Upper lobe of right lung (tissue), 1 donor: ENCODE measurements at places on chromosomes 6 and 20.
A peak's percentile ranks its signal among the peaks of the same experiment; 100 is the strongest.

DNA sequence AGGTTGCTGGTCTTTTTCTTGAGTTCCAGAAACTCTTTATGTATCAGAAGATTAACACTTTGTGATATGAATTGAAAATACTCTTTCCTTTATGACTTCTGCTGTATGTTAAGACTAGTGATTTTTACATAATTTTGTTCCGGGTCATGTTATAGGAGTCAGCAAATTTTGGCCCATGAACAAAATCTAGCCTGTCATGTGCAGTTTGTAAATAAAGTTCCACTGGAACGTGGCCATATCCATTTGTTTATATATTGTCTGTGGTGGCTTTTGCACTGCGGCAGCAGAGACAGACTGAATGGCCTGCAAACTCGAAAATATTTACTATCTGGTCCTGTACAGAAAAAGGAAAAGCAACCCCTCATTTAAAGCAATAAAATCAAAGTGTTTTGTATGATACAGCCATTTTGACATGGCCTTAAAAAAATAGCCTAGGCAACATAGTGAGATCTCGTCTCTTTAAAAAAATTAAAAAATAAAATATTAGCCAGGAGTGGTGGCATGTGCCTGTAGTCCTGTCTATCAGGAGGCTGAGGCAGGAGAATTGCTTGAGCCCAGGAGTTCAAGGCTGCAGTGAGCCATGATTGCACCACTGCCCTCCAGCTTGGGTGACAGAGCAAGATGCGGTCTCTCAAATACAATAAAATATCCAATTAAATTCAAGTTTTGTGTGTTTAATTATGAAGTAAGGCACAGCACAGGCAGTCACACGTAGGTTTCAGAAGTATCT is 36.9 kb downstream of the SNX9 start:
- DNase-seq, result no peak

DNA sequence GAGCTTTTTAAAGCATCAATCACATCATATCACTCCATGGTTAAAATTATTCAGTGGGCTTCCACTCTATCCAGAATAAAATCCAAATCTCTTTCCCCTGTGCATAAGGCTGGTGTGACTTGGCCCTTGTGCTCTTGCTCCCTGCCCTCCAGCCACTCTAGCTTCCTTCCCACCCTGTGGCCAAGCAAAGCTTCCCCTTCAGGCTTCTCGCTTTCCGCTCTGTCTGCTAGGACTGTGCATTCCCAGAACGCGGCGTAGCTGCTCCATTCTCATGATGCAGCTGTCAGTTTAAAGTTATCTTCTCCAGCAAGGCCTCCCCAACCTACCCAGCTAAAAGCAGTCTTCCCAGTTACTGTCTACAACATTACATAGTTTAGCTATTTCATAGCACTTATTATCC is 19.4 kb upstream of the KCNK16 start:
- no peak for DNase-seq

- no peak for DNase-seq
Measured at GRCh38 chr20:15848126-15848525, 725.1 kb downstream of the KIF16B start.

- DNase-seq, result no peak
Measured at GRCh38 chr6:4287372-4287771, 152.0 kb upstream of the ECI2 start.

DNA sequence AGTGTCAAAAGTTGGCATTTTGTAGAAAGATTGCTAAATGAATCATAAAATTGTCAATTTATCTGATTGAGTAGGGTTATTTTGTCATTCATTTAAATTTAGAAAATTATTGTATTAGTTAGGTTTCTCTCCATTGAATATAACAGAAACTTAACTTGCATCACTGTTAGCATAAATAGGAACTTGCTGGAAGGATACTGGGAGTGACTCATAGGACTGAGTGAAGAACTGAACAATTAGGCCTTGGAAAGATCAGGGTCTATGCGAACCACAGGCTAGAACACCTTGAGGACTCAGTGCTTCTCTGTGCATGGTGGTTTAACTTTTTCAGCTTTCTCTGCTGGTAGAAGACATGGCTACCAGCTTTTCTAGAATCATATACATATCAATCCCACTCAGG is 67.7 kb upstream of the IFNGR1 start:
- no peak for DNase-seq

GRCh38 chr6:163635315-163635714 is 220.8 kb downstream of the QKI start:
- no peak for DNase-seq

- DNase-seq, result no peak
Measured at GRCh38 chr6:168919470-168920179, 334.0 kb downstream of the THBS2 start.

DNA sequence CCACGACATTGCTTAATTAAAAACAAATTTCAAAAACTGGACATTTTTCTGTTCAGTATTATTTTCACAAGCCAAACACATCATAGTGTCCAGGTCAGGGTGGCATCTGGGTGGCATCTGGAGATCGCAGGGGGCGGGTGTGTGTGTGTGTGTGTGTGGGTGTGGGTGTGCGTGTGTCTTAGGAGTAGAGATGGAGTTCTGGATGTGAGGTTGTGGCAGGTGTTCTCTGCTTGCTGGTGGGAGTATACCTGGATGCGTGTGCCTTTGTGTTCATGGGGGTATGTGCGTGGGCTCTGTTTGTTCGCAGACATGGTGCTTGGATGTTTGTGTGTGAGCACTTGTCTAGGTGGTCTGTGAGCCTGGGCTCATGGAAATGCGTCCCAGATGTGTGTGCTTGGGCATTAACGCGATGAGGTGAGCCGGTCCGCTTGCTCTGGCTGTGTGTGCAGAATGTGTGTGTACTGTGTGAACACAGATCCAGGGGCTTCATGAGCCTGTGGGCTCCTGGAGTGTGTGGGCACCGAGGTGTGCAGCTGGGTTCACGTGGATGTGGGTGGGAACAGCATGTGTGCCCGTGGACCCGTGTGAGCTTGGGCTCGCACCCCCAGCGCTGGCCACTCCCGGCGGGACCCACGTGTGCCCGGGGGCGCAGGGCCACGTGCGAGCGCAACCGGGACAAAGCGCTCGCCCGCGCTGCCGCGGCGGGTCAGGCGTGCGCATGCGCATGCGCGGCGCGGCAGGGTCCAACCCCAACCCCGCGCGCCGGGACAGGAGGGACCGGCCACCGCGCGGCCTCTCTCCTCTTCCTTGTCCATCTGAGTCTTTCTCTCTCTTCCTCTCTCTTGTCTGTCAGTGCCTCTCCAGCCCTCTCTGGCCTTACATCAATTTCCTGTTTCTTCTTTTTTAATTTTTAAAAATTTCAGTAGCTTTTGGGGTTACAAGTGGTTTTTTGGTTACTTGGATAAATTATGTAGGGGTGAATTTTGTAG is 60.4 kb downstream of the SRC start:
- DNase-seq, result peak; percentile 73

DNA sequence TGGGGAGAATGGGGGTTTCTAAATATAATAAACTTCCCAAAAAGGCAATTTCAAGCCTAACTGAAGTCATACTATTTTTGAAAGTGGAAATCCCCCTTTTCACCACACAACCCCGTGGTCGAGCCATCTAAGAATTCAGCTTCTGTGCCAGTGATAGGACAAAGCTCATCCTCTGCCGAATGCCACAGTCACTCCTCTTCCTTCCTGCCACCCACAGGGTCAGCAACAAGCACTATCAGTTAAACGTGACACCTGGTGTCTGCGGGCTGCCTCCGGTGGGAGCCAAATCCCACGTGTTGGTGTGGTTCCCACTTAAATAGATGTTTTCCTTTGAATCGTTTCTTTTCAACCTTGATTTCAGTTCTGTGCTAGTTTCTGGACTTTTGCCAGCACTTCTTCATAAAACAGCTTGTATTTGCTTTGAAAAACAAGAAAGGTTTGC is 60.7 kb downstream of the TNFAIP3 start:
- DNase-seq, result no peak

- DNase-seq, result no peak
Measured at GRCh38 chr6:47405273-47405672, 72.3 kb upstream of the CD2AP start.

DNA sequence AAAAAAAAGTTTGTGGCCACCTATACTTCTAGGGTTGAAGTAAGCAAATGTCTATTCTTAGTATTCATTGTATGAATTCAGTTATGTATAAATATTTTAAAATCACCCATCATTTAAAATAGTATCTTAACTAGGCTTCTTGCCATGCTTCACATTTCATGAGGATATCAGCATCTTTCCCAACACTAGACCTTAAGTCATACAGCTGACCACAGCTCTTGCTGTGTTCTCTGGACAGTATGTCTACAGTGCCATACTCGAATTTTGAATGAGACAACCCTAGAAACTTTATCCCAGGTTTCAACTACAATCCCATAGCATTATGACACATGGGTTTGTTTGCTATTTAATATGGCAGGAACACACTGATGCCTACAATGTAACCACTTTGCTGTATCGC is 5.2 kb downstream of the TXNDC5 start:
- DNase-seq, result no peak

- DNase-seq, result no peak
Measured at GRCh38 chr6:108897371-108897770, 49.1 kb downstream of the ARMC2 start.

- DNase-seq, result peak; percentile 77
Measured at GRCh38 chr20:62063981-62064769, 1.5 kb downstream of the TAF4 start.

GRCh38 chr6:2739335-2739734 is 11.4 kb downstream of the MYLK4 start:
- DNase-seq, result no peak

DNA sequence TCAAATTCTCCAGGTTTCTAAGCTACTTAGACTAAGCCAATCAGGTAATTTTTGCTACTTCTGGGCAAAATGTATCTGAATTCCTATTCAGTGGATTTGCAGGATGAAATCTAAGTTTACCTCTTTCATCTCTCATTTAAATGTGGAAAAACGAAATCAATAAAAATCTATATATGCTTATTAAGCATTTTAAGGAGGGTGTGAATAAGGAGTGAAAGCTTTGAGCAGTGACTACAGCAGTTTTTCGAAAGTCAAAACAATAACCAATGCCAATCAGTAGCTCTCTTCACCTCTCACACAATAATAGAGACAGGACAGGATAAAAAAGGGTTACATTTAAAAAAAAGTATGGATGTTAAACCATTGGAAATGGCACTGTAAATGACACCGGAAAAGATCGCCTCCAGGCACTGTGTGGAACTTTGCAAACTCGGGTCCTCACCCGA is 476 bp upstream of the BCKDHB start:
- DNase-seq, result no peak

DNA sequence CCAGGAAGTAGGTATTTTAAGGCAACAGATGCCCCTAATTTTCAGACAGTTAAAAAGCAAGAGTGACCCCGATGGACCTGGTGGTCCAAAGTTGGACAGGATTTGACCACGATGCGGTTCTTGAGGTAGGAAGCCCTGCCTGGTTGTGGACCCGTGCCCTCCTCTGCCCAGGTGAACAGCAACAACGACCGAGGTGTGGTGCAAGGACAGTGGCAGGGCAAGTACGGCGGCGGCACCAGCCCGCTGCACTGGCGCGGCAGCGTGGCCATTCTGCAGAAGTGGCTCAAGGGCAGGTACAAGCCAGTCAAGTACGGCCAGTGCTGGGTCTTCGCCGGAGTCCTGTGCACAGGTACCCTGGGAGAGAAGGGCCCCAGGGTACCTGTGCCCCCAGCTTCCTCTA is 18.7 kb downstream of the TGM6 start:
- no peak for DNase-seq

DNA sequence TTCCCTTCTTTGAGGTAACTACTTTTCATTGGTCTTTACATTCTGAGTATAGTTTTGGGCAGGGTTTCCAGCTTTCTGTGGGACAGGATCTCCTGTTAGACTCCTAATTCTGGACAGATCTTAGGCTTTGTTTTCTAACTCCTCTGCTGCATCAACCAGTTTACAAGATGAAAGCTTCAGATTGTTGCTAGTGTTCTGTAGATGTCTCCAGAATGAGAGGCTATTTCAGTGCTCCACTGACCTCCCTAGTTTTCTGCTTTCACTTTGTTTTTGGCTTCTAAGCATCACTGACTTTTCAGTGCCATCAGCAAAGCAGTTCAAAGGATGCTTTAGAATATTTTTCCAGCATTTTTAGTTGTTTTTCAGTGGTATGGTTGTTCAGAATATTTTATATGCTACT is 101.4 kb downstream of the LIN28B start:
- no peak for DNase-seq

DNA sequence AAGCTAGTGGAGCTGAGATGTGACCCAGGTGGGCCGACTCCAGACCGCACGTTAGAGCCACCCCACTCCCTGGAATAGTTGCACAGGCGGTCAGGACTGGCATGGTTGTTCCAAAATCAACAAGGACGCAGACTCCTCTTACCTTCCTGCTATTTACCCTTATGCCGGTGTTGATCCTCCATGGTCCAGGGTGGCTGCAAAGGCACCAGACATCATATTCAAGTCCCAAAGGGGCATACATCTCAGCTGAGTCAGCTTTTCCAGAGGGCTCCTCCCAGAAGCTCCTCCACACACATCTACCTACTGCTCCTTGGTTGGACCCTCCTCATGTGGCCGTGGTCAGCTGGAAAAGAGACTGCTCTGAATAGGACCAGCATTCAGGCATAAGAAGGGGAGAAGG is 112.2 kb downstream of the SYCP2 start:
- DNase-seq, result no peak

- no peak for DNase-seq
Measured at GRCh38 chr20:10861619-10862018, 187.8 kb upstream of the JAG1 start.
